ENCODE measurements at places on chromosomes 2 and 18.

- DNase-seq: no peak
These were observed 191.0 kb upstream of the TCF4 start for GRCh38 chr18:55778788-55779690.

- no peak for DNase-seq
These were observed 225.4 kb upstream of the ID2 start for GRCh38 chr2:8456151-8457091.

DNA sequence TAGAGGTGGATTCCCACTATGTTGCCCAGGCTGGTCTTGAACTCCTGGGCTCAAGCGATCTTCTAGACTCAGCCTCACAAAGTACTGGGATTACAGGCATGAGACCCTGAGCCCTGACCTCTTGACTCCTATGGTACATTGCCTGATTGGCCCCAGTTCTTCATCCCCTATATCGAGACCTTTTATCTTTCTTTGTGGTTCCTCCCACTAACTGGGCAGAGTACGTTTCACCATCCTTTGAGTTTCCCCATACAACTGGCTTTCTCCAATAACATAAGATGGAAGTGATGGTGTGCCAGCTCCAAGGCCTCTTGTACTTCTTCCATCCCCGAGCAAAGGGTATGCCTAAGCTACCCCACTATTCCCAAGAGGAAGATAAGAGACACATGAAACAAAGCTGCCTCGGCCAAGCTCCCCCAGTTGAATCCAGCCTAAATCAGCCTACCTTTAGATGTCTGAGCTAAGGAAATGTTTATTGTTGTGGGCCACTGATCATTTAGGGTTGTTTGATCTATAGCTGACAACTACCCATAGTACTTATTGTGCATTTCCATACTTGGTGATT is 8.3 kb upstream of the TMEM247 start:
- DNase-seq: no peak

DNA sequence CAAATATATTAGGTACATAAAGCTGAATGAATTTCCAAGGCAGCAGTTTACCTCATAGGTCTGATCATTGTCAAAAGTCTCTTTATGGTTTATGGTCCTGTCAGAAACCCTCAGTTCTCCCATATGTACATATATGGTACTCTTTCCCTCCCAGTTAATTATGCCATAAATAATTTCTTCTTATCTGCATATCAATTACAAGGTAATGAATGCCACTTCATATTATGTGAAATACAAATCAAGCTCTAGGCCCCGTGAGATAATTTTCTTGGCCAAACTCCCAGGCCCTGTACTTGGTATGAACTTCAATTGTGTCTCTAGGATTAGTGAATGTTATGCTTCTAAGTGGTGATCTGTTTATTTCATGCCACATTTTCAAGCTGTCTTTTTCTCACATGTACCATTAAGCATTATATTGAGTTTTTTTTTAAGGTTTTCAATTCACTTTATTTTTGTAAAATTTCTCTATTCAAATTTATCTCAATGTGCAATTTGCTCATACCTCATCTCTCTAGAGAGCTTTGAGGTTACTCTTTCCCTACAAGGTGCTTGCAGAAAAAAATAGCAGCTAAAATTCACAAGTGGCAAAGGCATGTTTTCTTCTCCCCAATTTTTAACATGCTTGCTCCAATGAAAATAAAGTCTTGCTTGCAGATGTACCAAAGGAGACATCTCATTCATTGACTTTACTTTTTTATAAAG is 430.6 kb upstream of the VRK2 start:
- no peak for DNase-seq

- no peak for DNase-seq
These were observed 267.0 kb downstream of the MREG start for GRCh38 chr2:215746226-215746886.

GRCh38 chr2:170817093-170818035 is 677 bp downstream of the GAD1 start:
- DNase-seq: no peak

DNA sequence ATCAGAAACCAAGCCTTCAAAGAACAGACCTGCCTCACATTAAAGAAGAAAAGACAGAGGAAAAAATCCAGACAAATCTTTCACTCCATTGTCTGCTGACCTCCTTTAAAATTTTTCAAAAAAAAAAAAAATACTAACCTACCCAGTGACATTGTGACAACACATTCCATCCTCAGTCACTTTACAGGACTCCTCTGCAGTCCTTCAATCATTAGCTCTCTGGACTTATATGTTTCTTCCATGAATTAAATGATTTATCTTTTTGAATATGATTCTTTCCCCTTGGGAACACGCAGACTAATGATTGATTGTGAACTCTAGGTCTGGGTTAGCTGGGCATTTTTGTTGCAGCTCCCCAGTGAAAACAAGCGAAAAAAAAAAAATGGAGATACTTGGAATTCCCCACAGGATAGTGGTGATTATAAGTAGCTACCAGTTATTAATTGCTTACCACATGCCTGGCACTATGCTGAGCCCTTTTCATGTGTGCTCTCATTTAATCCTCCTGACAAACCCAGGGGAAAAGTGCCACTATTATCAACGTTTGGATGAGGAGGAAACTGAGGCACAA is 261.3 kb upstream of the NCKAP5 start:
- DNase-seq: no peak

- DNase-seq: no peak
These were observed 361.8 kb downstream of the RND3 start for GRCh38 chr2:150125708-150126107.

DNA sequence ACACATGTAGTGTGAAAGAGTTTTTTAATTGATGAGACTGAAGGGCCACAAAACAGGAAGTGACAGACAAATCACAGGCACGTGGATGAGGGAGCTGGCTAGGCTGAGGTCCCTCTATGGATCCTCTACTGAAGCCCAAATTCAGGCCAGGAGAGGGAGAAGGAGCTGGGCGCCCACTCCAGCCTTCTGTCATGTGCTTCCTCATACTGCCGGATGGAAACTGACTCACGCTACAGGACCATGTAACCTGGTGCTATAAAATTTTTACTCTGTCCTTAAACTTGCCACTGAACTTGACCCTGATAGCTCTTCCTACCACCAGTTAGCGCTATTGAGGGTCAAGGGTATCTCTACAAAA is 31.3 kb downstream of the PSTPIP2 start:
- no peak for DNase-seq

- no peak for DNase-seq
These were observed 109.2 kb upstream of the AGAP1 start for GRCh38 chr2:235384624-235385023.

GRCh38 chr2:146244830-146245229 is 1600.0 kb upstream of the ACVR2A start:
- no peak for DNase-seq

- DNase-seq: no peak
These were observed 20.8 kb downstream of the SOS1 start for GRCh38 chr2:39099870-39100728.

DNA sequence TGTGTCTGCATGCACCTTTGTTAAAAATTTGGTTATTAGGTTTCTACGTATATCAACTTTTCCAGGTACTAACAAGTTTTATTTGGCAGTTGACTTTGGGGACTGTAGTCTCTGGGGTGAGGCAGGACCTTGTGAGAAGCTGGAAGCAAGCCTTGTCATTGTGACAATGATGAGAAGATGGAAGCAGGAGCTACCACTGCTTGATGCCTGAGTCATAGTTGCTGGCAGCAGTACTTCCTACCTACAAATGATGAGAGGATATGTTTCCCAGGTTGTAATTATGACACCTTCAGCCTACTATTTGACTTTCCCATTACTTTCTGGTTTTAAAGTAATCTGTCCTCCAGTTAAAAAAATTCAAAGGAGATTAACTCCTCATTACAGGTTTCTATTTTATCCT is 516.3 kb downstream of the NRXN1 start:
- DNase-seq: no peak

DNA sequence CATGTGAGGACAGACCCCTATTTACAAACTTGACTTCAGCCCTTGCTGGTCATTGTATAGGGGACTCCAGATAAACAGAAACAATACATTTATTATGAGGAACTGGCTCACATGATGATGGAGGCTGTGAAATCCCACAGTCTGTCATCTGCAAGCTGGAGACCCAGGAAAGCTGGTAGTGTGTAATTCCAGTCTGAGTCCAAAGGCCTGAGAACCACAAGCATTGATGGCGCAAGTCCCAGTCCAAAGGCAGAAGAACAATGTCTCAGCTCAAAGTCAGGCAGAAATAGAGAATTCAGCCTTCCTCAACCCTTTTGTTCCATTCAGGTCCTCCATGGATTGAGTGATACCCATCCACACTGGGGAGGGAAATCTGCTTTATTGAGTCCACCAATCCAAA is 28.1 kb upstream of the SPP2 start:
- no peak for DNase-seq

- no peak for DNase-seq
These were observed 179.1 kb downstream of the ZFP36L2 start for GRCh38 chr2:43047187-43047780.

DNA sequence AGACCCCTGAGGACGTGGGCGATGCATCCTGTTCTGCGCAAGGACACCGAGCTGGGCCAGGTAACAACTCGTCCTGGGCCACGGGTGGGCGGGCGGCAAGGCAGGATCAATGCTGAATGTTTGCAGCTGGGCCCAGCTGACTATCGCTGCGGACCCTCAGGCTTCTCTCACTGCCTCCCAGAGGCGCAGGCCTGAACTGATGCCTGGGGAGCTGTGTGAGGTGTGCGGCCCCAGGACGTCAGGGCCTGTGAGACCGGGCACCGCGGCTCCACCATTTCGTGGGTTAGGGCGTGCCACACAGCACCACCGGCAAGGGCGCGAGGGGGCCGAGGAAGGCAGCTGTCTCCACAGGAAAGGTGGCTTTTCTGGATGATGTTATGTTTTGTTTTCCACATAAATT is 307.4 kb downstream of the NDUFA10 start:
- no peak for DNase-seq

GRCh38 chr2:119197126-119197405 is 26.6 kb upstream of the STEAP3 start:
- no peak for DNase-seq

- DNase-seq: no peak
These were observed 232.6 kb upstream of the PXDN start for GRCh38 chr2:1976728-1977416.

DNA sequence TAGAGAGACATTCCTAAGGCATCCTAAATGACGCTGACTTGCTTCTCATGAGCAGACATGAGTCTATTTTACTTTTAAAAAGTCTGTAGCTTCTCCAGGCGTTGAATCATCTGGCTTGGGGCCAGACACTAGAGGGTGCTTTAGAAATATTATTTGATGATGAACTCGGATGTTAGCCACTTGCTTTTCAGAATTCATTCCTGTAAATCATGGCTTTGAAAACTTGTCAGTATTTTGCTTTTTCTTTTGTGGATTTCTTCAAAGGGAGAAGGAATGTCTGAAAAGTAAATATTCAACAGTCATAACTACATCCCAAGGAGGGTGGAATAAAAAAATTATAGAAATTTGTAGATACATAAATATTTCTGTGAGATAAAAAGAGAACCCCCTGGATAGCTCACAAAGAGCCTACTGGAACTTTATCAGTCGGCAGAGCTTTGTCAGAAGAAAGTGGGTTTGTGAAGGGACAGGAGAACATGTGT is 370.8 kb downstream of the OSR1 start:
- no peak for DNase-seq

All from stimulated activated CD8-positive, alpha-beta memory T cell treated with anti-CD3 and anti-CD28 coated beads, Interleukin-2, amount 100 ng/mL, for 1 hour (primary cell).